ENCODE measurements at places on chromosomes 2 and 18. TPM values are rescaled to one million over a fixed set of nuclear protein-coding genes. Genes with fewer than 3 reads are reported as not detected.

Gene ANKRD30B
- total RNA-seq, result 1.4 TPM

GRCh38 chr2:241893265-241893664 is 23.7 kb downstream of the RTP5 start:
- H3K4me1 ChIP-seq, result peaks cover 4% of the 10 kb centered on the region
- H3K27me3 ChIP-seq, result no peaks in the 10 kb centered on the region
- DNase-seq, result peak; percentile 21
- peak overlapping the region; percentile 57 for H3K27ac ChIP-seq

GRCh38 chr2:109180786-109181185 is 51.8 kb downstream of the SH3RF3 start:
- H3K27me3 ChIP-seq, result no peaks in the 10 kb centered on the region
- H3K36me3 ChIP-seq, result no peaks in the 10 kb centered on the region
- H3K27ac ChIP-seq, result no peak overlapping the region
- no peak for DNase-seq
- peaks cover 20% of the 10 kb centered on the region for H3K4me1 ChIP-seq

- no peaks in the 10 kb centered on the region for H3K4me1 ChIP-seq
- no peak overlapping the region for H3K27ac ChIP-seq
- H3K27me3 ChIP-seq, result no peaks in the 10 kb centered on the region
- H3K4me3 ChIP-seq, result no peak overlapping the region
These were observed 142.4 kb upstream of the MEX3C start for GRCh38 chr18:51339856-51340255.

GRCh38 chr2:37790019-37790418 is 118.6 kb upstream of the CDC42EP3 start:
- no peaks in the 10 kb centered on the region for H3K36me3 ChIP-seq
- H3K27ac ChIP-seq, result no peak overlapping the region
- no peak for DNase-seq
- no peaks in the 10 kb centered on the region for H3K27me3 ChIP-seq

All from adrenal gland (tissue), 19 donors.